ENCODE measurements at places on chromosomes 5 and 9.
A peak's percentile ranks its signal among the peaks of the same experiment; 100 is the strongest.

DNA sequence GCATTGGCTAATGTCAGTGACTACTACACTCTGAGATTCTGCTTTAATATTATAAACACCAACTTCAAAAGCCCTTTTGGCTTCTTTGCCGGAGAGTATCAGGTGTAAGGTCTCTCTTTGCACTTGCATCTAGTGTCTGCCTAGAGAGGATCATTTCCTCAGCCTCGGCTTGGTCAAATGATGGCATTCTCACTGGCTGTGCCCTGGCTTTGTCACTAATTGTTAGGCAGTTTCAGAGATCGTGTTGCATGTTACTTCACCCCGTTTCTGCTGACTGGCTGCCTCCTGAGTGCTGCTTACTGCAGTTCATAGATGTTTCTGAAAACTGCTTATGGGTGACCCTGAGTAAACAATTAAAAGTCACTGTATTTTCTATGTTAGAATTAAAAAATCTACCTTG, 48.8 kb downstream of the SLC1A3 start:
- DNase-seq = no peak

GRCh38 chr5:32311404-32312196, 1.1 kb downstream of the MTMR12 start:
- DNase-seq = no peak

DNA sequence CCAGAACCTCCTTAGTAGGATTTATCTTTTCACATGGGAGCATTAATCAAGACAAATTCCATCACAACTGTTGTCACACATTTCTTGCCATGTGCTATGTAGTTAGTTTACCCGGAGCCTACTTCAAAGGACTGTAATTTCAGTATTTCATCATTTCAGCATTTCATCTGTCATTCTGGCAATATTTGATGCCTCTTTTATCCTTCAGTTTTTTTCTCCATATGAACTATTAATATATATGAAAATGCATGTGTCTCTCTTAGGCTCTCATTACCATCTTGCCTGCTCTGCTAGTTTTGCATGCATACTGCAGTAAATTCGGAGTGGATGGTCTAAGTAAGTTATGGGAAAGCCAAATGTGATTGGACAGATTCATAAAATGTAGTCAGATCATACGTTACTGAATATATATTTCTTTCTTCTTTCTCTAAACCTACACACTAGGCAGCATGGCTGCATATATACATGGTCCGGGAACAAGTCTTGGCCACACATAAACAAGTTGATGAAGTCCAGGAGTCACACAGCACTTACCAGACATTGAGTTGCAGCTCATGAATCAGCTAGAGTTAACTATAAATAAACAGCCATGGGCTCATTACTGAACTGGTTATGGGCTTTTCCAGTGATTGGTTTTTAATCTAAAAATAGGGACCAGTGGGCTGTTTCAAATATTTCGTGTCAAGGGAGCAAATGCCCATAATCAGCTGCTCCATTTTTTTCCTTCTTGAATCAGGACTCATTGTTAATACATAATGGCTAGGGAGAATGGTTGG, 46.6 kb downstream of the SPATA31D1 start:
- no peak for DNase-seq

GRCh38 chr5:128455841-128456361, 82.1 kb downstream of the FBN2 start:
- DNase-seq = no peak

DNA sequence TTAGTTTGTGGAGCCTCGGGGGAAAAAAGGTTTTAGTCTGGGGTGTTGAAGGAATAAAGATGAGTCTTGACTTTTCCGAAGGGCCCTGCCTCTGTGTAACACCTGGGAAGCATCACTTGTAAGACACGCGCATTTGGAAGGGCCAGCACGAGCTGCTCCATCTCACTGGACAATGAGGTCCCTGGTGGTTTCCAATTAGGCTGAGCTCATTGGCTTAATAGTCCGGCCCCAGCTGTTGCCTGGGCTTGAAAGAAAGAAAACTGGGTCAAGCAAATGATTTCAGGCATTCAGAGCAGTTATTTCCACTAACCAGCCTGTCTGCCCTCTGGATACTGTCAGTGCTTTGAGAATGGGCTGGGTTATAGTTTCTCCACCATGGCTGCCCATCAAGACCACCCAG, 64.5 kb downstream of the NSUN2 start:
- DNase-seq = no peak

- no peak for DNase-seq
Measured at GRCh38 chr5:159174511-159175168, 34.7 kb downstream of the RNF145 start.

DNA sequence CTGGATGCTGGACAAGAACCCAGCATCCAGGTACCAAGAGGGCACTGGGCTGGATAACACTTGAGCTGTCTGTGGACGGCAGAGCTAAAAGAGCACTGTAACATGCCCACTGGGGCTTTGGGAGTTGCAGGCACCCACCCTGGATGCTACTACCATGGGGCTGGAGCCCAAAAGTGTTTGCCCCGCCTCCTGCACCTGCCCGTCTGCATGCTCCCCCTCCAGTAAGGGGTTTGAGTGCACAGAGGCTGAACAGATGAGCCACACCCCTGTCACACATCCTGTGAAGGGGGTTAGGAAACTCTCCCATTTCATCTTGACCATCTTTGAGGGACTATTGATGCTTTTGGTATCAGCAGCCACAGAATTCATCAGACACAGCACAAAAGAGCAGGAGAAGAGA, 69.0 kb downstream of the LIX1 start:
- DNase-seq = no peak

DNA sequence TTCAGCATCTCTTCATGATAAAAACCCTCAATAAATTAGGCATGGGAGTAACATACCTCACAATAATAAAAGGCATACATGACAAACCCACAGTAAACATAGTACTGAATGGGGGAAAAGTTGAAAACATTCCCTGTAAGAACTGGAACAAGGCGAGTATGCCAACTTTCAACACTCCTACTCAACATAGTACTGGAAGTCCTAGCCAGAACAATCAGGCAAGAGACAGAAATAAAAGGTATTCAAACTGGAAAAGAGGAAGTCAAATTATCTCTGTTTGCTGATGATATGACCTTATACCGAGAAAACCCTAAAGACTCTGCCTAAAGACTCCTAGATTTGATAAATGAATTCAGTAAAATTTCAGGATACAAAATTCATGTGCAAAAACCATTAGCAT, 167.6 kb downstream of the TMEM38B start:
- no peak for DNase-seq

DNA sequence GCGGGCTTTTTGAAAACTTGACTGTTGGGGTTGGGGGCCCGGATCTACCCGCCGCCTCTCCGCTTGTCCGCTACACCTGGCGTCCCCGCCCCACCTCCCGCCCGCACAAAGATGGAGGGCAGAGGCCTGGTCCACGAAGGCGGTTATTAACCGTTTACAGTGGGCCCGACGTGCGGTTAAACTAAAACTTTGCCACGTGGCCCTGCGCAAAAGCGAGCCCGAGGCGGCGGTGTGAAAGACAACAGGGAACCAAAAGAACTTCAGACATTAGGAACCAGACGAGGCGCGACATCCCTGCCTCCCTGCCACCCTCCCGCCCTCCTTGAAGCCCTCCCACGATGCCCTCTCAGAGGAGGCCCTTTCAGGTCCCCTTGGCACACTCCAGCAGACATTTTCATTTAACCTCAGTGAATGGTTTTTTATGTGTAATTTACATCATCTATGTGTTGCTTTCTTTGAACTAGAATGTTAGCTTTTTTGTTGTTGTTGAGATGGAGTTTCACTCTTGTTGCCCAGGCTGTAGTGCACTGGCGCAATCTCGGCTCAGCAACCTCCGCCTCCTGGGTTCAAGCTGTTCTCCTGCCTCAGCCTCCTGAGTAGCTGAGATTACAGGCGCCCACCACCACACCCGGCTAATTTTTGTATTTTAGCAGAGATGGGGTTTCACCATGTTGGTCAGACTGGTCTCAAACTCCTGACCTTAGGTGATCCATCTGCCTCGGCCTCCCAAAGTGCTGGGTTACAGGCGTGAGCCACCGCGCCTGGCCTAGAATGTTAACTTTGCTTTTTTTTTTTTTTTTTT, 999 bp upstream of the HNRNPA0 start:
- DNase-seq = no peak

GRCh38 chr5:61534481-61535267, 202.6 kb downstream of the ZSWIM6 start:
- no peak for DNase-seq

- DNase-seq = peak; percentile 5
Measured at GRCh38 chr5:75337366-75338021, 474 bp downstream of the HMGCR start.

DNA sequence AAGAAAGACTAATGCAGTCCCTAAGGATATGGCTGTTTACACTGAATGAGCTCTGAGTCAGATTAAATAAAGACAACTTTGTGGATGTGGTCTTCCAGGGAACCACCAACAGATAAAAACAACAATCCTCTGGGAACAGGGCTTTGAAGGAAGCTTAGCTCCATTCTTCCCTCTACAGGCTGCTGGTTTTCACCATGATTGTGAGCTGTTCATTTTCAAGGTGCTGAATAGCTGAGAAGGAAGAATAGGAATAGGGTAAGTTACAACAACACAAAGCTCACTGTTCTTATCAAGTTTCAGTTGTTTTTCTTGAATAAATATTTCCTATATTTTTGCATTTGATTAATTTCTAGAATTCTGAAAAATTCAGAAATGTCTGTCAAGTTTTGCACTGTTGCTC, 25.9 kb upstream of the PTAR1 start:
- DNase-seq = no peak

DNA sequence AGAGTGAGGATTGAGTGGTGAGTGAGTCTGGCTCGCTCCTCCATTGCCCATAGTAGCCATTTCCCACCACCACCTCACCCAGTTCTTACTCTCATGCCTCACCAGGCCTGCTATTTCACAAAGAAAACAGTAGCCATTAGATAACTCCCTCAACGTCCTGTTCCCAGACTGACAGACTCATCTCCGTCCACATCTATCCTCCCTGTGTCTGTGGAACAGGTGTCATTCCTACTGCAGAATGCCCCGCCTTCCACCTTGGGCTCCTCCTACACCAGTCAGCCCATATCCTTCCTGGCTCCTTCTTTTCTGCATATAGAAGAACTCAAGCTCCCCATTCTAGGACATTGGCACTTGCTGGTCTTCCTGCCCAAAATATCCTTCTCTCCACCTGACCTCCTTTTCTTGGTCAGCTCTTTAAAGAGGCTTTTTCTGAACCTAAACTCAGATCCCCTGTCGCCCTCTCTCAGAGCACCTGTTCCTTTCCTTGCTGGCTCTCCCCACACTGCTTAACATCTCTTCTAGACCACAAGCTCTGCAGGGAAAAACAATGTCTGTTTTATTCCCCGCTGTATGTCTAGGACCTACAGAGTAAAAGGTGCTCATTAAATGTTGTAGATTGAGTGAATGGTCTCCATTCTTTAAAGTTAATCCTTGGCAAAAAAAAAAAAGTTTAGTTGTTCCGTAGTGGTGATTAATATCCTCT, 3.2 kb downstream of the TNFAIP8 start:
- no peak for DNase-seq

GRCh38 chr5:179400020-179400419, 54.8 kb upstream of the ADAMTS2 start:
- DNase-seq = no peak

- DNase-seq = no peak
Measured at GRCh38 chr5:96720408-96720807, 58.2 kb downstream of the CAST start.

- DNase-seq = no peak
Measured at GRCh38 chr5:13510616-13511015, 433.9 kb downstream of the DNAH5 start.

GRCh38 chr5:80147119-80147815, 108.6 kb downstream of the SERINC5 start:
- DNase-seq = no peak

DNA sequence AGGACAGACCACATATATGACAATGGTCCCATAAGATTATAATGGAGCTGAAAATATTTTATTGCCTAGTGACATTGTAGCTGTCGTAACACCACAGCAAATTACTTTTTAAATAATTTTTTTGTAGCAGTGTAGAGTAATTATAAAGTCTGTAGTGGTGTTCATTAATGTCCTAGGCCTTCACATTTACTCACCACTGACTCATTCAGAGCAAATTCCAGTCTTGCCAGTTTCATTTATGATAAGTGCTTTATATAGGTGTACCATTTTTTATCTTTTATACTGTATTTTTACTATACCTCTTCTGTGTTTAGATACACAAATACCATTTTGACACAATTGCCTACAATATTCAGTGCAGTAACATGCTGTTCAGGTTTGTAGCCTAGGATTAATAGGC, 67.6 kb downstream of the TLE4 start:
- no peak for DNase-seq

GRCh38 chr5:16413166-16413860, 52.3 kb downstream of the ZNF622 start:
- DNase-seq = no peak

DNA sequence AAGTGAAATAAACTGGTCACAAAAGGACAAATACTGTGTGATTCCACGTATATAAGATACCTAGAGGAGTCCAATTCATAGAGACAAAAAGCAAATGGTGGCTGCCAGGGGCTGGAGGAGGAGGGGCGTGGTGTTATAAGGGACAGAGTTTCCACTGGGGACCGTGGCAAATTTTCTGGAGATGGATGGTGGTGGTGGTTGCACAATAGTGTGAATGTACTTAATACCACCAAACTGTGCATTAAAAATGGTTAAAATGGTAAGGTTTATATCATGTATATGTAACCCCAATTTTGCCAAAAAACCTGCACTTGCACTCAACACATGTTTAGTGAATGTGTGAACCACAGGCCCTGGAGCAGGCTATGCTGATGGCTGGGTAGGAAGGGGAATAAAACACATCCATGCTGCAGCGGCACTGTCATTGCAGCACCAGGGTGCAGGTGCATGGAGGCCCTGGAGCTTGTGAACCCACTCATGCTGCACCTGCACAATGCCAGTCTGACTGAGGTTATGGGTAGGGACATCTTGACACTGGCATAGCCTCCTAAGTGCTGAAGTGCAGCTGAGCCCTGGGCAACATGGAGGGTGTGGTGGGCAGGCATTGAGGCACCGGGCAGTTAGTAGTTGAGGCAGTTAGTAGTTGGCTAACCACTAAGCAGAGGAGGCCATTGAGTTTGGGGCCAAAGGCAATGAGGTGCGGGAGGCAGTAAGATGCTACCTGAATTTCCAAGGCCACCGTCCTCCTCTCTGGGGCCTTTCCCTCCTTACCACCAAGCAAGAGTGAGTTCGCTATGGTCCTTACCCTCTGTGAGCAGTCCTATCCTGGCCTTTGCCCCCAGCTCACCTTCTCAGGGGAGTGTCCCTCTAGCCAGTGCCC, 3.5 kb upstream of the PHF2 start:
- no peak for DNase-seq

- DNase-seq = no peak
Measured at GRCh38 chr5:128546658-128547281, 8.7 kb upstream of the FBN2 start.

- no peak for DNase-seq
Measured at GRCh38 chr9:93467462-93467861, 14.1 kb upstream of the FAM120AOS start.

- DNase-seq = no peak
Measured at GRCh38 chr5:10974850-10975249, 213.8 kb upstream of the DAP start.

GRCh38 chr5:147461915-147462314, 48.0 kb downstream of the DPYSL3 start:
- DNase-seq = no peak
